ENCODE measurements at places on chromosomes 2 and 18. TPM values are rescaled to one million over a fixed set of nuclear protein-coding genes. Genes with fewer than 3 reads are reported as not detected.

- no peak for DNase-seq
Measured at GRCh38 chr2:55033076-55033742, 17.0 kb downstream of the RTN4 start.

GRCh38 chr2:114201781-114202180 is 240.7 kb upstream of the DPP10 start:
- DNase-seq, result no peak

DNA sequence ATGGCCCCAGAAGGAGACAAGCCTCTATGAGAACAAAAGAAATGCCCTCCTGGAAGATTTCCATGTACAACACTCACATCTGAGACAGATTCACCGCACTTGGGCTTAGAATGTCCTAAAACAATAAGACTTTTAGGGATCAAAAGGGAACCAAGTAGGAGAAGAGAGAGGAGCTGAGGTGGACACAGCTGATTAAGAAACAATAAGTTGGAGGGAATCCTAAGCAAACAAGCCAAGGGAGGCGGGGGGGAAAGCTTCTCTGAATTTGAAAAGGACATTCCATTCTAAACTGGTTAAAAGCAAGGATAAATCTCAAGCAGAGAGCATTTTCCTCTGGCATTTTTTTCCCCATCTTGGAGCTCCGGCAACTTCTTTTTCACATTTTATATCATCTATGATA is 9.9 kb downstream of the ACVR1 start:
- no peak for DNase-seq

- DNase-seq, result no peak
Measured at GRCh38 chr2:113977060-113977659, 87.3 kb downstream of the ACTR3 start.

DNA sequence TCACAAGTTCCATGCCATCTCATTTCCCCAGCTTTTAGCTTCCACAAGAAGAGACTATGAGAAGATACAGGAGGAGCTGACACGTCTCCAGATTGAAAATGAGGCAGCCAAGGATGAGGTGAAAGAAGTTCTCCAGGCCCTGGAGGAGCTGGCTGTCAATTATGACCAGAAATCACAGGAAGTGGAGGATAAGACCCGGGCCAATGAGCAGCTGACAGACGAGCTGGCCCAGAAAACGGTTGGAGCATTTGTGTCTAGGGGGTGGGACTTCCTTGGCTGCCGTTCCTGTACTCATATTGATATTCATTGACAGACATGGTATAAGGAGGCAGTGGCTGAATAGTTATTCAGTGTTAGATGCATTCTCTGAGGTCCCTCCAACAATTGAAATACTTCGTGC is 57.2 kb upstream of the LYPD6B start:
- DNase-seq, result no peak

- DNase-seq, result no peak
Measured at GRCh38 chr2:177816766-177817165, 255.8 kb downstream of the PDE11A start.

- peak; percentile 64 for DNase-seq
Measured at GRCh38 chr2:11515490-11515981, 18.3 kb upstream of the GREB1 start.

GRCh38 chr18:57439609-57439968 is 4.4 kb downstream of the ONECUT2 start:
- peak; percentile 88 for DNase-seq

DNA sequence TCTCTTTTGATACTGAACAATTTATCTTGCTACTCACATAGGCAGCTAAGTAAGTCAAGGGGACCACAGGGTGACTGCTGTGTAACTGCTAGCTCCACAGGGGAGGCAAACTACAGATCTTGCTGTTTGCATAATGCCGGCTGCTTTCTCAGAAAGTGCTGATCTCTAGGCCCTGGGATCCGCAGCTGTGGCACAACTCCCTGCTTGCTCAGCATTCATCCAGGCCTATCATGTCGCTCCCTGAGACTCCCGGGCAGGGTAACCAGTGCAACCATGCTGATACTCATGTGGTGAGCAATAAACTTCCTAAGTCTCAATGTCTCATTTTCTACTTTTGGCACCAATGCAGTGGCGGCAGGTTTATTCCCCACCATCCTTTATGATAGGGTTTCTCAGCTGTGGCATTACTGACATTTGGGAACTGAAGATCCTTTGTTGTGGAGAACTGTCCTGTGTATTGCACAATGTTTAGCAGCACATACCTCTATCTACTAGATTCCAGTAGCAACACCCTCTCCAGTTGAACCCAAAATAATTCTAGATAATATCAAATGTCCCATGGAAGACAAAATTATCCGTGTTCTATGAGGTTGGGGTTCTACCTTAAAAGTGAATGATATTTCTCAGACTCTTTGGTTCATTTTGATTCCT is 1101.3 kb downstream of the LRP1B start:
- DNase-seq, result peak; percentile 20

DNA sequence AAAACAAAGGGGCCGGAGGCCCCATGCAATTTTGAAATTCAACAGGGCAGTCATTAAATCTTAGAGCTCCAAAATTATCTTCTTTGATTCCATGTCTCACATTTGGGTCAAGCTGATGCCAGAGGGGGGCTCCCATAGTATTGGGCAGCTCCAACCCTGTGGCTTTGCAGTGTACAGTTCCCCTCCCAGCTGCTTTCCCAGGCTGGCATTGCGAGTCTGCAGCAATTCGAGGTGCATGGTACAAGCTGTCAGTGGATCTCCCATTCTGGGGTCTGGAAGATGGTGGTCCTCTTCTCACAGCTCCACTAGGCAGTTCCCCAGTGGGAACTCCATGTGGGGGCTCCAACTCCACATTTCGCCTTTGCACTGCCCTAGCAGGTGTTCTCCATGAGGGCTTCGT is 72.7 kb upstream of the ARHGAP15 start:
- no peak for DNase-seq

DNA sequence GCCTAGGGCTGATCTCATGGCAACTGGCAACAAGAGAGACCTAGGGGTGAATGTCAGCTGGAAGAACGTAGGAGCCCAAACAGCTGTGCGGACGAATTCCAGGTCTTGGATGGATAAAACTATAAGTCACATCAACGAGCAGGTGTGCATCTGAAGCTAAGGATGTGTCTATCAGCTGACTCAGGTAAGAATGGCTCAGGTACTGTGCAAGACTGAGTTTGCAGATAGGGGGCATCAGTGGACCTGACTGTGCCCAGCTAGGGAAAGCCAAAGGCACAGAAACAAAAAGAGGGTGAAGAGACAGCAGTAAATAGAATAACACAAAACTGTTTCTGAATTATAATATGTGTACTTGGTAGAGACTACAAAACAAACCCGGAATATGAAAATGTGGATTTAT is 357.3 kb downstream of the ZEB2 start:
- DNase-seq, result no peak

GRCh38 chr2:189557373-189557772 is 23.2 kb downstream of the SLC40A1 start:
- DNase-seq, result no peak

DNA sequence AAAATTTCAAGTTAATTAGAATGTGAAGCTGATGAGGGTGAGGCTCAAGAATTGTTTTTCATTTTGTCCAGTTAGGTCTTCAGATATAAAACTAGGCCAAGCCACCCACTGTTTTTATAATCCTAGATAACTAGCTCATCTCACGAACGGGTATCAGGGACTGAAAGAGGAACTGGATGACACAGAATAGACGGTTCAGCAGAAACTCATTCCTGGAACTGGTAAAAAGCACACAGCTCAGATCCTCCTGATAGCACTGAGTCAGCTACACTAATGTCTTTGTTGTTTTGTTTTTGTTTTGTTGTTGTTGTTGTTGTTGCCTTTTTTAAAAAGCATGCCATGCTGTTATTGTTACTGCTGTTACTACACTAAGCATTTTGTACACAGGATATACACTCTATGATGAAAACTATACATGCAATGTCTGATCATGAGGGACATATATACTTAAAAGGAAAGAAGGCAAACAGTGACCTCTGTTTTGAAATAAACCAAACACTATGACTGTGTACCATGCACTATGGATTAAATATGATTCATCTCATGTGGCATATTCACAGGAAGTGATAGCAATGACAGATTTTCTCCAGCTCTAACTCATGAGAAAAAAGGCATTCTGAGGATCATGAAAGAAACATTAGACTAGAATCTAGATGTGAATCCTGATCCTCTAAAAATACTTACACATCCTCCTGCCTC is 437.6 kb downstream of the NCKAP5 start:
- no peak for DNase-seq

Gene CYS1
- not detected for total RNA-seq

Gene TTN
- 0.34 TPM for total RNA-seq

Gene MALT1
- 8.5 TPM for total RNA-seq

Gene ABCB11
- not detected for total RNA-seq

Gene KCNJ13
- total RNA-seq, result not detected

Gene FBXO41
- 14.0 TPM for total RNA-seq

Gene SP140
- total RNA-seq, result not detected

Gene SSB
- 79.0 TPM for total RNA-seq

Gene RNF138
- total RNA-seq, result 24.6 TPM

Gene TANC1
- 14.9 TPM for total RNA-seq

Gene CRYBA2
- total RNA-seq, result 0.49 TPM

Gene PLGLB2
- 0.86 TPM for total RNA-seq

Gene TEX44
- not detected for total RNA-seq
